Naive thymus-derived CD4-positive, alpha-beta T cell (primary cell): ENCODE measurements at places on chromosomes 2 and 18. TPM values are rescaled to one million over a fixed set of nuclear protein-coding genes. Genes with fewer than 3 reads are reported as not detected.

Gene CYP1B1
- 6.7 TPM for total RNA-seq

Gene RAD51AP2
- total RNA-seq = not detected

Gene EVX2
- not detected for total RNA-seq

Gene SCYGR4
- not detected in 2 replicates for total RNA-seq

Gene SIX3
- not detected for total RNA-seq

DNA sequence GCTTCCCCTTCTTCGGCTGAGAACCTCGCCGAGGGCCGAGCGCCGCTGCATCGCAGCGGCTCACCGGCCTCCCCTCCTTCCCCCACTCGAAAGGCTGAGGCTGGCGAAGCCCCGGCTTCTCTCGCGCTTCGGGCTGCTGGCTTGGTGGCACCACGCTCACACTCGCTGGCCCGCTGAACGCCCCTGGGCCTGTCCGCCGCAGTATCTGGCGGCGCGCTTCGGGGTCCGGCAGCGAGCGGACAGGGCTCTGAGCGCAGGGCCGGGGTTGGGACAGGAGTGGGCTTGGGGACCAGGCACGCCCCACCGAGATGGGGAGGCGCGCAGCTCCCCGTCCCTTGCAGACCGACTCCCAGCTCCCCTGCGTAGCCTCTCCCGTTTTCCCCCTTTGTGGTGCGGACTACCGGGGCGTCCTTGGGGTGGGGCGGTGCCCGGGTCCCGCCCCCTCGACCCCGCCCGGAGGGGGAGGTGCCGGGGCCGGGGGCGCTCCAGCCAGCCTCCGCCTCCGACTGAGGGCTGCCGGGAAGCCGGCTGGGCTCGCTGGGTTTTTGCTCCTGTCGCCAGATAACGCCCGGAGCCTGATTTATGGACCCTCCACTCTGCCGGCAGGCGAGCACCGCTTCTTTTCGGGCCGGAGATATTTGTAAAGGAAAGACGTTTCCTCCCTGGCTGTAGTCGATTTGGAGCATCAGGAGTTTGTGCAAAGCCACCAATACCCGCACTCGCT is 3.8 kb downstream of the GBX2 start:
- DNase-seq = no peak

GRCh38 chr2:162245781-162246180 is 2.5 kb upstream of the FAP start:
- DNase-seq = no peak

DNA sequence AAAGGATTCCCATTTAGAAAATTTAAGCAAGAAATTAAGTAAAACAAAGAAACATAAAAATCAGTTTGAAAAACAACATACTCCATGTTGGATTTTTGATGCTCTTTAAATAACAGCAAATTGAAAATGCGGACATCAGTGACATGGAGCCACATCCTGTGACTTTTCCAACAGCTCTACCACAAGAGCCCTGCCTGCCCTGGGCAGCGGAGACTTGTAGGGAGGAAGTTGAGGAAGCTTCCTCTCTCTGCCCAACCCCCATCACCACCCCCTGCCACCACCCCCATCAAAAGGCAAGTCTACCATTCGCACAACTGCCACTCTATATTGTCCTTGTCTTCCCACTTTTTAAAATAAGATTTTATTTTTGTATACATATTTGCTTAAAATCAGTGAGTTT is 32.8 kb upstream of the DAPL1 start:
- DNase-seq = no peak

DNA sequence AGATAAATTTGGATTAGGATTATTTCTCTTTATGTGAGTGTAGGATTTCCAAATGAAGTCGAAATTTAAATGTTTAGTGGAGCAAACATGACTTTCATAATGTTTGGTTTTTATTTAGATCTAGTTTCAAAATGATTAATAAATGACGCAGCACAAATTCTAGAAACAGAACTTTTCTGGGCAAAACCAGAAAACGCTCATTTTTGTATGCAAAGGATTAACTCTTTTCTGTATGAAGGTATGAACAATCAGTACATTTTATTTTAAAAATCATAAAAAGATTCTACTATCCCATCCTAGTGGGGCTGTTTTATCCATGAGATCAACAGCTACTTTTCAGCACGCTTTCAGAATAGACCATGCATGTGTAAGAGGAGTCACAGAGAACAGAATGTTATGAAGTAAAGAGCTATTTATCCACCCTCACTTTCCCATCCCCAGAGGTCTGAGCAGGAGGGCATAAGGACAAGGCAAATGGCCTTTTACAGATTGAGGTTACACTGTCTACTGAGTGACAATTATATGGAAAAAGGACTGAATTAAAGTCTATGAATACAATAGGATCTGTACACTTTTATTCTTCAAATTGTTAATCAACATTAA is 270.8 kb downstream of the ZEB2 start:
- DNase-seq = no peak

DNA sequence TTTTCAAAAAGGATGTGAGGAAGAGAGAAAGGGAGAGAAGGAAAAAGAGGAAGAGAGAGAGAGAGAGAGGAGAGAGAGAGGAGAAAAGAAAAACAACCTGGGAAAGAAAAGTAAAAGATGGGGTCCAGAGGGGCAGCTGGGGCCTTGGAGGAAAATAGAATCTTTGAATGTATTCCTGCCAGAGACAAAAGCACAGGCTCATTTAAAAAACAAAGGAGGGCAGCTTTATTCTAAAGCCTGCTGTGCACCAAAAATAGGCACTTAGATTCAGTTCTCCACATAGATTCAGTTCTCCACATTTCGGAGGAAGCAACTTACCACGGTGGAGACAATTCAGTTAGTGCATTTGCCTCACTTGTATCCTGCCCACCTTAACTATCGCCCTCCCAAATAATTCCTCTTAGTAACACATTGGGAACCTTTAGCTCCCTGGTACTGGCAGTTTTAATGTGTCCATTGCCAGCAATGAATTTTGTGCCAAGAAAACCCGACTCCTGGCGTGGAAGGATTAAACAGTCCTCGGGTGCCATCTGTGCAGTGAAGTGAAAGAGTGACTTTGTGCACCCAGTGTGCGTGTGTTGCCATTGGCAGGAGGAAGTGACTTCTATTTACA is 71.3 kb downstream of the DPP4 start:
- no peak for DNase-seq

DNA sequence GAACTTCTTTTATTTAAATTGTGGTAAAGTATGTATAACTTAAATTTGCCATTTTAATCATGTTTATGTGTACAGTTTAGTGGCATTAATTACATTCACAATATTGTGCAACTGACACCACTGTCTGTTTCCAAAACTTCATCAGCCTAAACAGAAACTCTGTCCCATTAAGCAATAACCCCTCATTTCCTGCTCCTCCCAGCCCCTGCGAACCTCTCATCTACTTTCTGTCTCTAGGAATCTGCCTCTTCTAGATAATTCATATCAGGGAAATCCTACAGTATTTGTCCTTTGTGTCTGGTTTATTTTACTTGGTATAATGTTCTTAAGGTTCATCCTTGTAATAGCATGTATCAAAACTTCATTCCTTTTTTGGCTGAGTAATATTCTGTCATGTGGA is 75.1 kb downstream of the BOLA3 start:
- no peak for DNase-seq

DNA sequence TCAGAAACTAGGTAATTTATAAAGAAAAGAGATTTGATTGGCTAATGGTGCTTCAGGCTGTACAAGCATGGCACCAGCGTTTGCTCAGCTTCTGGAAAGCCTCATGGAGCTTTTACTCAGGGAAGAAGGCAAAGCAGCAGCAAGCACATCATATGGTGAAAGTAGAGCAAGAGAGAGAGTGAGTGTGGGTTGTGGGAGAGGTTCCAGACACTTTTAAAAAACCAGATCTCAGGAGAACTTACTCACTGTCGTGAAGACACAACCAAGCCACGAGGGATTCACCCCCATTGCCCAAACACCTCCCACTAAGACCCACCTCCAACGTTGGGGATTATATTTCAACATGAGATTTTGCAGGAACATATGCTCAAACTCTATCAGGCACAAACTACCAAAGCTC is 554.6 kb upstream of the TNP1 start:
- DNase-seq = no peak

- no peak for DNase-seq
These were observed 9.4 kb upstream of the ASXL2 start for GRCh38 chr2:25887624-25888242.

GRCh38 chr2:71548646-71549425 is 95.5 kb downstream of the DYSF start:
- DNase-seq = peak; percentile 55

DNA sequence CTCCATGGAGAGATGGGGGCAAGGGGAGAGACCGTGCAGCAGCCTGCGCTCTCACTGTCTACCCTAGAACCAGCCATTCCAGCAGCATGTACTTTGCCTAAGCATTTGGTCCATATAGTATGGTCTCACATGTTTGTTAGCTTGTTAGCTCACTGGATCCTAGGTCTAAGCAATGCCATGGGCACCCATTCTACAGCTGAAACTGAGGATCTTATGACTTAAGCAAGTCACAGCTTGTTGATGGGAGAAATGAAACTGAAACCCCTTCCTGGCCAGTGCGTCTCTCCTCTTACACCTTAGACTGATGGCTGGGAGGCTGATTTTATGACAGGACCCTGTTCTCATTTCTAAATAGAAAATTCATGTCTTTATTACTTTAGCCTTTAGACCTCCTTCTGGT is 90.1 kb downstream of the EPAS1 start:
- no peak for DNase-seq

- DNase-seq = no peak
These were observed 43.1 kb upstream of the CHN1 start for GRCh38 chr2:175048275-175048674.

DNA sequence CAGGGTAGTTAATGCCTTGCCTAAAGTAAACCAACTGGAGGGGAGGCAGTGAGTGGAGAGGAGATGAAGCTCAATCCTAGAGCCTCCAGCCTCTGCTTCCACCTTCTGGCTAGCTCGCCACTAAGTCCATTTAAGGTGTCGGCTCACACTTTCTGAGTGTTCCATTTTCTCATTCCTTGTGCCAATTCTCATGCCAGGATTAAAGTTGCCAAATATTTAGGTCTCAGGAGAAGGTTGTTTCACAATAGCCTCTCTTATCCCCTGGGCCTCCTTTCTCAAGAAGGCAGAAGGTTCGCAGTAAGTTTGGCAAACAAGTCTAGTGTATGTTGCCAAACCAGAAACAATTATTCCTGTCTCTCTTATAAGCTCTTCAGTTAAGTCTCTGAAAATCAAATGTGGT is 57.2 kb downstream of the TACR1 start:
- no peak for DNase-seq

DNA sequence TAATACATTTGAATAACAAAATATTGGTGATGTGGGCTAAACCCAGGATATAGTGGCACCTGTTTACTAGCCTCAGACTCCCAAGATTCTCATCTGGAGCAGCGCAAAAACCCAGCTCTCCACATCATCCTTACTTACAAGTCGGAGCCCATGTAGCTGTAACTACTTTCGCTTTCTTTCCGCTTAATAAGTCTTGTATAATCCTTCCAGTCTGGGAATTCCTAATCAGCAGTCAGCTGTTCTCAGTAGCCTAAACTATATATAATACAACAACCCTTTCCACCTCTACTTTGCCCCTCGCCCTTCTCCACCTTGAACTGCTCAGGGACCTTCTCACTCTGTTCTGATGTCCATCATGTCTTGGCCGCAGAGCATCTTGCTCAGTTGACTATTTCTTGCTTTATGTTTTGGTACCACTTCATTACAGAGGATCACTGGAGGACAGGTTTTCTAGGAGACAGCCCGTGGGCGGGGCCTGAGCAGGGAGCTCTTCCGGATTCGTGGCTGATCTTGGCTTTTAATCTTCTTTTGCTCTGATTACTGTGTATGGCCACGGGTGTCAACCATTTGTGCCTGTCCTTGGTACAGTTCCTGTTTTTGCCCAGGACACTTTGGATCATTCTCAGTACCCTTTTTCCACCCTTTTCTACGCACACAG is 119.9 kb upstream of the SERTAD2 start:
- no peak for DNase-seq

- DNase-seq = no peak
These were observed 264.4 kb downstream of the TWIST2 start for GRCh38 chr2:239112127-239112774.
